ENCODE measurements at places on chromosomes 5 and 9.

- no peak for DNase-seq
Measured at GRCh38 chr9:120736881-120737280, 22.6 kb upstream of the MEGF9 start.

DNA sequence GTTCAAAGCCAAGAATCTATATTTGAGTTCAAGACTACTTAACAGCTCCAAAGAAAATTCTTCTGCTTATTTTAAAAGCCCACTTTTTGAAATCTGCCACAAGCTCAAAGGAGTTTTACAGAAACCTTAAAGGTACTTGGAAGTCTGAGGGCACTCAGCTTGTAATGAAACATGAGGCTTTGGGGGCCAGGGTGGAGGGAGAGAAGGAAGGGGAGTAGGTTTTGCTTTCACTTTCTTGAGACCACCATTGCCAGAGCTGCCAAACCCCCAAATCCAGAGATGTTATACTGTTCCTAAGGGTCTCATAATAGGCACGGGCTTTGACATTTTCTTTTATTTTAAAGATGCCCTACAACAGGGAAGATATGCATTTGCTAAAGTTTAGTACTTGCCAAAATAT, 42.6 kb upstream of the TNFAIP8 start:
- DNase-seq: no peak

GRCh38 chr5:35741971-35742370, 114.7 kb upstream of the IL7R start:
- no peak for DNase-seq

DNA sequence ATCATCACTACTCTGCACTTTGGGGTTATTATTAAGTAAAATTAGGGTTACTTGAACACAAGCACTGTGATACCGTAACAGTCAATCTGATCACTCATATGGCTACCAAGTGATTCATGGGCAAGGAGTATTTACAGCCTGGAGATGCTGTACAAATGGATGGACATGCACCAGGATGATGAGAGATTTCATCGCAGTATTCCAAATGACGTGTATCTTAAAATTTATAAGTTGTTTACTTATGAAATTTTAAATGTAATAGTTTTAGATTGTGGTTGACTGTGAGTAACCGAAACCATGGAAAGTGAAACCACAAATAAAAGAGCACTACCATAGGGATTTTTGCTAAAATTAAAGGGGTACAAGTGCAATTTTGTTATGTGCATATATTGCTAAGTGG, 462.2 kb upstream of the PTGER4 start:
- DNase-seq: no peak

DNA sequence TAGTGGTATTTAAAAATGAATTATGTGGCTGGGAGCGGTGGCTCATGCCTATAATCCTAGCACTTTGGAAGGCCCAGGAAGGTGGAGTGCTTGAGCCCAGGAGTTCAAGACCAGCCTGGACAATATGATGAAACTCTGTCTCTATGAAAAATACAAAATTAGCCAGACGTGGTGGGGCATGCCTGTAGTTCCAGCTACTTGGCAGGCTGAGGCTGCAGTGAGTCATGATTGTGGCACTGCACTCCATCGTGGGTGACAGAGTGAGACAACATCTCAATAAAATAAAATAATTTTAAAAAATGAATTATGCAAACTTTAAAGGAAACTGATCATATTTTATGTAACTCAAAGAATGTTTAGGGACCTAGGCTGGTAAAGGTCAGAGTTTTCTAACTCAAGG, 310.8 kb upstream of the DMRT1 start:
- no peak for DNase-seq

- DNase-seq: no peak
Measured at GRCh38 chr5:149383399-149383798, 4.3 kb upstream of the IL17B start.

DNA sequence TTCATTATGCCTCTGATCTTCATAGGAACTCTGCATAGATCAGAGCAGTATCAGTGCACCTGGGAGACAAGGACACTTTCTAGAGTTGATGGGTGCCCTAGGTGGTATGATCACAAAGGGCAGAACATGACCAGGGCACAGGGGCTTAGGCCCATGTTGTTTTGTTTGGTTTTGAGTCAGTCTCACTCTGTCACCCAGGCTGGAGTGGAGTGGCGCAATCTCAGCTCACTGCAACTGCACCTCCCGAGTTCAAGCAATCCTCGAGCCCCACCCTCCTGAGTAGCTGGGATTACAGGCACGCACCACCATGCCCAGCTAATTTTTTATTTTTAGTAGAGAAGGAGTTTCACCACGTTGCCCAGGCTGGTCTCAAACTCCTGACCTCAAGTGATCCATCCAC, 17.6 kb downstream of the ALDH7A1 start:
- no peak for DNase-seq

- peak; percentile 17 for DNase-seq
Measured at GRCh38 chr9:6842584-6842947, 84.8 kb downstream of the KDM4C start.

- DNase-seq: no peak
Measured at GRCh38 chr5:179867079-179867465, 8.5 kb upstream of the MRNIP start.

DNA sequence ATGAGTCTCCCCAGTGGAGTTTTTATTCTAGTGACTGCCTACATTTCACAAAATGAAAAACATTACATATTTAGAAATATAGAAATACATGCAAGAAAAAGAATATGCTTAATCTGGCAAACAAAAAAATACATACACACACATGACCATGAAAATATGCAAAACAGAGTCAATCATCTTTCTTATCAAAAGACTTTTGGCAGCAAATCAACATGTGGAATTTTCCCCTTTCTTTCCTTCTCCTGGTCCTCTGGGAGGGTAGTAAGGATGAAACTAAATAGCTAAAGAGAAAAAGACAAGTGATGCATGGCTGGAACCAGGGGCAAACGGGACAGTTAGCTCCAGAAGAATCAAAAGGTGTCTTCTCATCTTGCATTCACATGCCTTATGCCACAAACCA, 69.4 kb downstream of the APBA1 start:
- no peak for DNase-seq

- DNase-seq: no peak
Measured at GRCh38 chr5:112978836-112979235, 2.2 kb downstream of the DCP2 start.

DNA sequence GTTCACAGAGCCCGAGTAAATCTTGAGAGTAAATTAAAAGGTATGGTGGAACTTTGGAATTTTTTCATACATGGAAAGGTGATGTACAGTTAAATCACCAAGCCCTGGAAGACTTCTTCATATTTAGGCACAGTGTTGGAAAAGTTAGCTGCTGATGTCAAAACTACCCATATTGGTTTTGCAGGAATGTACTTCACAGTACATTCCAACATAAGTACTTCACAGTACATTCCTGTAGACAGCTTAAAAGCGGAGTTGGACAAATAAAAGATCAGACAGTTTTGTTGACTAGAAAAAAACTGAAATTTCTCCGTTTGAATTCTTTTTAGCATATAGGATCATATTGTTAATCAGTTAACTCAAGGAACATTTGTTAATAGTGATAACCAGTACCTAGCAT, 1.8 kb downstream of the RANBP17 start:
- no peak for DNase-seq

DNA sequence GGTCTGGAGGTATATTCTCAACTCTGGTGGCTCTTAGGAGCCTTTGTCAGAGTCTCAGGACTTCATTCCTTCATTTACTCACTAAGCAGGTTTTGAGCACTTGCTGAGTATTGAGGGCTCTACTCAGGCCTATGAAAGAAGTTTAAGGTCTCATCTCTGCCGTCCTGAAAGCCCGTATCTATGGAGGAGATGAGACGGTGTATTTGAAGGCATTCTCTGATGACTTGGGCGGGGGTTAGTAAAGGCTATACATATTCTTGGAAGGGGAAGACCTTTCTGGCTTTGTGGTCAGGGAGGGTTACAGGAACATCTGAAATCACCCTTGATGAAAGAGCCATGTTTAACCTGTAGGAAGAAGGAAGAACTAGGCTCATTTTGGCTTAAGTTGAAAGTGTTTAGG, 21.9 kb downstream of the RASGRF2 start:
- DNase-seq: no peak

DNA sequence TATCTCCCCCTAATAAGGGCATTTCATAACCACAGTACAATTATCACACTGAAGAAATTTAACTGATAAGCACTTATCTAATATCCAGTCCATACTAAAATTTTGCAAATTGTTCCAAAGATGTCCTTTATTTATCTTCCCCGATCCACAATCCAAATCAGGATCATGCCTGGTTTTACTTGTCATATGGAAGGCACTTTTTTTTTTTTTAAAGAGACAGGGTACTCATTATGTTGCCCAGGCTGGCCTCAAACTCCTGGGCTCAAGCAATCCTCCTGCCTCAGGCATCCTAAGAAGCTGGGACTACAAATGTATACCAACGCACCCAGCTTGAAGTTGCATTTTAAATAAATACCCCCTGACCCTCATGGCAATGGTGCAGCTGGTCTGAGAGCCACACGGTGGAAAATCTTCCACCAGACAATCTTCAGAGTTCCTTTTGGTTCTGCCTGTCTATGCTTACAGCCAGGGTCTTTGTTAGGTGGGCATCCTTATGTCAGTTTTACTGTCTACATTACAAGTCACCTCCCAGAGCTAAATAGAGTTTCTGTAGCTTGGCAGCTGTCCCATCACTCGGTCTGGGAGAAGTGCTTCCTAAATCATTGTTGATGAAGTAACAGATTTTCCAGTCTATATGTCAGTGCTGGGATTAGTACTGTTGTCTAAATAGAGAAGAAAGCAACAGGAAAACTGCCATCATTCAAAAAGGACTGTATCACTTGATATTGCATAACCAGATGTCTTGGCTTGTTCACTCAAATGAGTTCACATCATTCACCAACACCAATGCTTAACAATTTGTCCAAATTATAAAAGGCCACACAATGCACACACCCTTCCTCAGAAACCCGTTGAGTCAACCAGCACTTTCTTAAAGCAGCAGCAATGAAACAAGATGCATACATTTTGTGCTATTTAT, 26.4 kb downstream of the PTPN3 start:
- DNase-seq: no peak

DNA sequence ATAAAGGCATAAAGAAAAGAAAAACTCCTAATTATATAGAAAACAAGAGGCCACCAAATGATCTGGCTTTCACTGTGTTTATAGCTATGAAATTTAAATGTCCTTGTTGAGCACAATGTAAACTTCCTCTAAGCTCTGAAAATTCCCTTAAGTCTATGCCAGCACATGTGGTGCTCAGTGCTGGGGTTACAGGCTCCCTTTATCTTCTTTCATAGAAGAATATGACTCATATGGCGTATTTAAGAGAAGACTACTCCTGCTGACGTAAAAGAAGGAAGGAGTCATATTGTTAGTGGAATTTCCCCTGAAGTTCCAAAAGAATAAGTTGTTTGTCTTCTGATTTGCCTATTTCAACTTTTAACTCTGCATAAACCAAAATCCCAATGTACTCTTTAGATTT, 30.4 kb downstream of the RNF145 start:
- DNase-seq: peak; percentile 36

GRCh38 chr9:105066275-105066865, 138.4 kb upstream of the ABCA1 start:
- no peak for DNase-seq

- no peak for DNase-seq
Measured at GRCh38 chr9:134304690-134305089, 21.6 kb upstream of the RXRA start.

- DNase-seq: no peak
Measured at GRCh38 chr5:66442951-66443445, 153.2 kb upstream of the MAST4 start.

DNA sequence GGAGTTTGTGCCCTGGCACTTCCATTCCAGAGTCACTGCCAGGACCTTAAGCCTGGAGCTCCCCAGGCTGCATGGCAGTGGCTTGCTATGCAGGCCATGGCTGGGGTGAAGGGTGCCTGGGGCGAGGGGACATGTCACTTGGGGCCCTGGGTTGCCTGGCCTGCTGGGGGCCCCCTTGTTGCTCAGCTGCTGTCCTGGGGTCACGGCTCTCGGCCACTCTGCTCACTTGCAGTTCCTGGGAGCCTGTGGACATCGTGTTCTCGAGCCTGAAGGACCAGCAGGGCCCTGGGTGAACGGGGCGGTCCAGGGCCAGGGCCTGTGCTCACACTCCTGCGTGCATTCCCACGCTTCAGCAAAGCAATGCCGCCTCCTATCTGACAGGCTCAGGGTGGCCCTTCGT, 14.5 kb upstream of the SLC2A6 start:
- no peak for DNase-seq

GRCh38 chr9:127506814-127507750, 55.8 kb downstream of the LRSAM1 start:
- DNase-seq: no peak

DNA sequence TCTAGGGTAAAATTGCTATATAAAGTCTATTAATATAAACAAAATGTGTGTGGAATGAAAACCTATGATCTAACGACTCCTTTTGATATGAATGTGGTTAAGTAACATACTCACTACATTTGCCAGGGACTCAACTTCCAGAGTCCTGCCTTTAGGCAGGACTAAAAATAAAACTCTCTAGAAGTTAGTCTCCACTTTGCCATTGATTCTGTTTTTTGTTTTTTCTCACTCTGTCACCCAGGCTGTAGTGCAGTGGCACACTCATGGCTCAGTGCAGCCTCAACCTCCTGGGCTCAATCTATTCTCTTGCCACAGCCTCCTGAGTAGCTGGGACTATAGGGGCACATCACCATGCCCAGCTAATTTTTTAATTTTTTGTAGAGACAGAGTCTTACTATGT, 30.0 kb downstream of the ZCCHC10 start:
- no peak for DNase-seq

DNA sequence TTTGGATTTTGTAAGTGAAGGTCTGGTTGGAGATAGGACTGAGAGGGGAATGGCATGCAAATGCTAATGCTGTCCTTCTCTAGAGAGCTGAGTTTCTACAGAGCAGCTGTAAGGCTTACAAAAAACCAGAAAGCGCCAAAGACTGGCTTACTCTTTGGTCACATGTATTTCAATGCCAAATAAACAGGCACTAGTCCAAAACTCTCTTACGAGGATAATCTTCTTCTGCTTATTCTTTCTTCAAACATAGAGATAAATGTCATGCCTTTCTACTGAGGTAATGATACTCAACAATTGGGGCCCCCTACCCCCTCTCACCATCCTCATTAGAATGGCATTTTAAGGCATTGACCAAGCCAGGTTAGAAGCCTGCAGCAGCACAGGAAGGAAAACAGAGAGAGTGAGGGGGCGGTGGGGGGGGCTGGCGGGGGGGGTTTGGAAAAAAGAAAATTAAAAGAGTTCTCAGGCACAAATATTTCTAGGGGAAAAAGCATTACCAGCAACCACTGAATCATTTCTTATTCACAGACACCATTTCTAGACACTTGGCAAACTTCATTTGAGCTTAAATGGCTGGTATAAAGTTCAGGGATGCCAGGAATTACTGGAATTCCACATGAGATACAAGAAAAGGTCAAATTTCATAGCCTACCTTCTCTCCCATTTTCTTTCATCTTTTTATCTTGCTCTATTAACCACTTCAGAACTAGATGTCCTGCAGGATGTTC, 34.0 kb downstream of the PUM3 start:
- peak; percentile 60 for DNase-seq

GRCh38 chr9:1051584-1052275, 1.6 kb downstream of the DMRT2 start:
- DNase-seq: no peak

DNA sequence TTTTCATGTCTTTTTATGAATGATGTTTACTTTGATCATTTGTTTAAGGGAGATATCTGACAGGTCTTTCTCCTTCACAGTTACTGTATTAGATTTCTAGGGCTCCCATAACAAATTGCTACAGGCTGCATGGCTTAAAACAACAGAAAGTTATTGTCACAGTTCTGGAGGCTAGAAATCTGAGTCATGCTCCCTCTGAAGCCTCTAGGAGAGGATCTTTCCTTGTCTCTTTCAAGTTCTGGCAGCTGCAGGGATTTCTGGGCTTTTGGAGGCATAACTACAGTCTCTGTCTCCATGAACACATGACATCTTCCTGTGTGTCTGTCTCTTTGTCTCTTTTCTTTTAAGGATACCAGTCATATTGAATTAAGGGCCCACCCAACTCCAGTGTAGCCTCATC, 557.3 kb upstream of the SEMA6A start:
- no peak for DNase-seq
